ENCODE measurements at places on chromosomes 16 and 17. TPM values are rescaled to one million over a fixed set of nuclear protein-coding genes. Genes with fewer than 3 reads are reported as not detected.

- no peak for DNase-seq
Observed at GRCh38 chr16:75361936-75362335, 71.4 kb downstream of the CFDP1 start.

GRCh38 chr17:8680466-8681169, 50.1 kb upstream of the MYH10 start:
- no peak for DNase-seq

- DNase-seq = no peak
Observed at GRCh38 chr16:88343271-88343791, 39.4 kb upstream of the ZNF469 start.

DNA sequence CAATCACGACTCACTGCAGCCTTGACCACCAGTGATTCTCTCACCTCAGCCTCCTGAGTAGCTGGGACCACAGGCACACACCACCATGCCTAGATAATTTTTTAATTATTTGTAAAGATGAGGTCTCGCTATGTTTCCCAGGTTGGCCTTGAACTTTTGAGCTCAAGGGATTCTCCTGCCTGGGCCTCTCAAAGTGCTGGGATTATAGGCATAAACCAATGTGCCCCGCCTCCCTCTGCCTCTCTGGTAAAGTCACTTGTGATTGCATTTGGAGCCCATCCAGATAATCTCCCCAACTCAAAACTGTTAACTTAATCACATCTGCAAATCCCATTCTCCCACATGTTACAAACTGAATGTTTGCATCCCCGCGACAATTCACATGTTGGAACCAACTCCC, 11.8 kb upstream of the PECAM1 start:
- DNase-seq = no peak

- no peak for DNase-seq
Observed at GRCh38 chr17:17387498-17388362, 84.6 kb downstream of the NT5M start.

DNA sequence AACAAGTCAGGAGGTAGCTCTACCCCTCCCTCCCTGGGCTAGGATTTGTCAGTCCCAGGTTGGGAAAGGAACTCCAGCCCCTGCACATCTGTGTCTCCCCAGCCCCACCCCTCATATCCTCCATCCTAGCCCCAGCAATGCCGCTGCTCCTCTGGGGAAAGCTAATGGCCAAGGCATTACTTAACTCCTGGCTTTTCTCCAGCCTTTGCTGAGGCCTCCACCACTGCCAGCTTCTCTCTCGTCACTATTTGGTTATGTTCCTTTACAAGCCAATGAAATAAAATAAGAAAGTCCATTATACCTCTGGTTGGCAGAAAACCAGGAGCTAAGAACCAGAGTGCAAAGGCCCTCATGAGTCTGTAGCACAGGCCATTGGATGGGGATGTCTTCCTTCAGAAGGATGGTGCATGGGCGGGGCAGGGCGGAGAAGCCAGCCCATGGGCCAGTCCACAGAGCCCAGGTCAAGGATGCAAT, 171.0 kb downstream of the CCDC182 start:
- no peak for DNase-seq

DNA sequence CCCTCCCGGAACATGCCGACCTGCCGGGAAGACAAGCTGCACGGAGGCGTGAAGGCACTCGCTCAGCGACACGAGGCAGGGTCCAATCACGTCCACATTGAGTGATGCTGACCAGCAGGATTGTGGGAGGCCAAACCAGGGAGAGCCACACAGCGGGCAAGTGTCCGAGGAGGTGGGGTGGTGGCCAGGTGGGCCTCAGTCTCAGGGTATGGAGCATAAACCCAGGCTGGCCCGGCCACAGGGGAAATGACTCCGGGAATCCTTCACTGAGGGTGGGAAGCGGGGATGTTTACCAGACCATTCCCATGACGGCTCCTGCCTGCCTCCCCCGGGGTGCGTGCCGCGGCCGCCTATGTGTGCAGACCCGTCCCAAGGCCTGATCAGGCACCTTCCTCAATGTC, 62.5 kb downstream of the RPH3AL start:
- no peak for DNase-seq

DNA sequence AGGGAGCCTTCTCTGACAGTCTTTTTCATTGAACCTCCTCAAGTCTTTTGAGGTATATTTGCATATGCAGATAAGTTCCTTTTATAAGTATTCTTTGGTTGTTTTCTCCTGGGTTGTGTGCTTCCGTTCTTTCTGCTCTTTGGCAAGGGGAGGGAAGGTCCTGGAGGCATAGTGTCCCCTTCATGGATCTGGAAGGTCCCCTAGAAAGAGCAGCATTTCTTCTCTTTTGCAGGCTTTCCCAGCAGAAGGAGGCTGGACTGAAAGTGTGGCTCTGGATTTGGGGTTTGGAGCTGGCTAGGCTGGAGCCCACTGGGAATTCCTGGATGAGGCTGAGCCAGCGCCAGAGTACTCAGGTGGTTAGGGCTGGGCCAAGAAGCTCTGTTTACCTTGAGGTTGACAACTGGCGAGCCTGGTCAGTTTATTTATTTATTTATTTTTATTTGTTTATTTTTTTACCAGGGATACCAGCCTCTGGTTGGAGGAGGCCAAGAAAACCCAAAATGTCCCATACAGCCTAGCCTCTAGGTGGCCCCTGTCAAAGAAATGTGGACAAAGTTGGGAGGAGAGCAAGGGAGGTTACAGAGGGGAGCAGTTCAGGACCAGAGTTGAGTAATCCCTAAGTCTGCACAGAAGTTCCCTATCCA, 5.4 kb upstream of the TOP2A start:
- DNase-seq = no peak

DNA sequence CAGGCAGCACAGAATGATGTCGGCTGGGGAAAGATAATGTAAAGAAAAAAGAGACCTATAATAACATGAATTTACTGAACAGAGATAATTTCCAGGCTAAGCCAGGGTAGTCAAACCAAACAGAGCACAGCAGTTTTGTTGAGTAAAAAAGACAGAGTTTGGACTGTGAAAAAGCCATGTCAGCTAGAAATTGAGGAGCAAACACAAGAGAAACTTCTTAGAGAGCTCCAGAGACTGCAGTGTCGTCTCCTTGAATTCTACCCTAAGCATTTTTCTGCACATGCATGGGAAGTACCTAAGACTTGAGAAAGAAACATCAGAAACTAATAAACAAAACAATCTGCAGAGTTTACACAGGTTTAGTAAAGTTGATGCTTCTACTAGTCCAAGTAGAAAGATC, 1098.8 kb upstream of the CDH8 start:
- DNase-seq = no peak

DNA sequence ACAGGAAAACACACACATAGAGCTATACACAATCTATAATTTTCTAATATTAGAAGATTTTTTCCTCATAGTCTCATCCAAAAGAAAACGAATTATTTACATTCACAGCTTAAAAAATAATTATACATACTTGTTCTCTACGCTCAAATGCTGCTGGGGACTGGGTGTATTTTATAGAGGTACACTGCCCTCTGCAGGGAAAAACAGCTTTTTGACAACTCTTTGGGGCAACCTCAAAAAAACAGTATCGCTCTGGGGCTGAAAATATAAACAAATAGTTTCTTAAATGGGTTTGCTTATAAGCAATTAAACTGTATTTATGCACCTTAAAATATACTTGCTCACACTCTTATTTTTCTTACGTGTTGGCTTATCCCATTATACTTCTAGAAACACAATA, 261.8 kb upstream of the PSMD7 start:
- DNase-seq = peak; percentile 45

DNA sequence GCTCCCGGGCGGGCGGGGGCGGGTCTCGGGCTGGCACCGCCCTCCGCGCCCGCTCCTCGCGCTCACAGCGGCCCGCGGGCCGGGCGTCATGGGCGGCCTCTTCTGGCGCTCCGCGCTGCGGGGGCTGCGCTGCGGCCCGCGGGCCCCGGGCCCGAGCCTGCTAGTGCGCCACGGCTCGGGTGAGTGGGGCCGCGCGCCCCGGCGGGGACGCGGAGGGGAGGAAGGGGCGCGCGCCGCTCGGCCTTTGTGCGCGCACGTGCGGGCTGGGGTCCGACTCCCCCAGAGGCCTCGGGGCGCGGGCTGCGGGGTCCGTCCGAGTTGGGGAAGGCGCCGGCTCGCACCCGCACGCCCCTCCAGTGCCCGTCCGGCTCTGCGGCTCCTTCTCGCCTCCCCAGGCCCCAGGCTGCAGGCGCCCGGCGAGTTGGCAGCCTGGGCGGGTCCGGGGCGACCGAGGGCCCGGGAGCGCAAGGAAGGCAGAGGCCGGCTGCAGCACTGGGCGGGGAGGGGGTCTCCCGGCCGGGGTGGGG, at the start of gene NME4:
NME4 (plus strand) TSS at position 65 of the 527 bp plus-strand sequence; CDS start at position 89, 24 bp downstream.
- DNase-seq = no peak

GRCh38 chr16:71590584-71590983, 13.7 kb upstream of the TAT start:
- DNase-seq = no peak

- DNase-seq = no peak
Observed at GRCh38 chr16:12025926-12026325, 49.4 kb downstream of the SNX29 start.

The MLYCD gene
- polyA plus RNA-seq = 5.2 TPM

The TBC1D3I gene
- polyA plus RNA-seq = not detected

The MXRA7 gene
- polyA plus RNA-seq = 110 TPM

DNA sequence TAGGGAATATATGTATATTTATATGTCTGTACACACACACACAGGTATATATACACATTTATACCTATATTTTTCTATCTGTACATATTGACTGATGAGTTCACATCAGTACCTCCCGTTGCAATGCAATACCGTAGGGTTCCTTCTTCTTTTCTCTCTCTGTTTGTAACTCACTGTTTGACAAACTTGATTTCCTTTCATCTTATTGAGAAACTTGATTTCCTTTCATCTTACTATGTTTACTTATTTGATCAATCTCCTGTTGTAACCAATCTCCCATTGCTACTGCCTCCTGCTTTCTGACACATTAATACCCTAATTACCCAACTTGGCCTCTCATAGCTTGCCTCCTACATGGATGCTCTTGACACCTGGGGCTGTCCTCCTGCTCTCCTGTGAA, 49.8 kb downstream of the NFAT5 start:
- no peak for DNase-seq

- DNase-seq = no peak
Observed at GRCh38 chr16:81316176-81316496, 1.4 kb downstream of the GAN start.

DNA sequence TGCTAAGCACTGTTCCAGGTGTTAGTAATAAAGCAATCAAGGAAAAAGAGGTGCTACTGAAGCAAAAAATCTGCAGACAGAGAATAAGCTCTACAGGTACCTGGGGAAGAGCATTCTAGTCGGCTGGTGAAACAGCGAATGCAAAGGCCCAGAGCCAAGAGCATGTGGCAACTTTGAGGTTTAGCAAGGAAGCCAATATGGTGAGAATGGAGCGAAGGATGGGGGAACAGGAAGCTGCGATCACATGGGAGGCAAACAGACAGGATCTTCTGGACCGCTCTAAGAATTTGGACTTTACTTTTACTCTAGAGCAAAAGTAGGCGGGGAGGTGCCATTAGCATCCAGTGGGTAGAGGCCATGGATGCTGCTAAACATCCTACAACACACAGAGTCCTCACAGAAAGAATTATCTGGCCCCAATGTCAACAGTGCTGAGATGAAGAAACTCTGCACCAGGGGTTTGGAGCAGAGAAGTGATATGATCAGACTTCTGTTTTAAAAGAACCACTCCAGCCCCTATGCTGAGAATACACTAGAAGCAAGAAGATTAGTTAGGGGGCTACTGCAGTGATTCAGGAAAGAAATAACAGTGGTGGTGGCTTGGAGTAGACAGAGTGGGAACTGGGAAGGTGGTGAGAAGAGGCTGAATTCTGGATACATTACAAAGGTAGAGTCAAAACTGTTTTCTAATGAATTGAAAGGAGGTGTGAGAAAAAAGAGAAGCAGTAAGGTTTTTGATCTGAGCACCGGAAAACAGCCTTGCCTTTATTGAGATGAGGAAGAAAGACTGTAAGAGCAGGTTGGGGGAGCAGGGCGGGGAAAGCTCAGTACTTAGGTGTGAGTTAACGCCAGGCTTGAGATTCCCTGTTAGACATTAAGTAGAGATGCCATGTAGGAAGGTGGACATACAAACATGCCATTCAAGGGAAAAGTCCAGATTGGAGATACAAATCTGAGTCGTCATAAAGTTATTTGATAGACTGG, 11.0 kb downstream of the EFTUD2 start:
- no peak for DNase-seq

The CPNE7 gene
- polyA plus RNA-seq = not detected

- no peak for DNase-seq
Observed at GRCh38 chr17:40350689-40351358, 13.7 kb downstream of the GJD3 start.

GRCh38 chr17:32943206-32943605, 15.3 kb downstream of the TMEM98 start:
- DNase-seq = no peak

DNA sequence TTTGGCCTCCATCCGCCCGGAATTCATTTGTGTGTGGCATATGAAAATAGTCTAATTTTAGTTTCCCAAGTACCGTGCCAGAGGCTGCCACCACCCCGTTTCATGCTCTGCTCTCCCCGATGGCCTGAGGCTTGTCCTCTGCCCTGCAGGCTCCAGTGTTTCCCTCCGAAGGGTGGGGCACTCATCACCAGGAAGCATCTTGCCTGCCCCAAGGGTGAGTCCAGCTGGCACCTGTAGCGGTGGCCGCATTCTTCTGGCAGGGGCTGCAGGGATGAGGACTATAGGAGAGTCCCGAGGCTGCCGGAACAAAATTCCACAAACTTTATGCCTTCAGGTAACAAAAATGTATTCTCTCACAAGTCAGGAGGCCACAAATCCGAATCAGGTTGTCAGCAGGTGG, 23.1 kb upstream of the CMIP start:
- DNase-seq = no peak

DNA sequence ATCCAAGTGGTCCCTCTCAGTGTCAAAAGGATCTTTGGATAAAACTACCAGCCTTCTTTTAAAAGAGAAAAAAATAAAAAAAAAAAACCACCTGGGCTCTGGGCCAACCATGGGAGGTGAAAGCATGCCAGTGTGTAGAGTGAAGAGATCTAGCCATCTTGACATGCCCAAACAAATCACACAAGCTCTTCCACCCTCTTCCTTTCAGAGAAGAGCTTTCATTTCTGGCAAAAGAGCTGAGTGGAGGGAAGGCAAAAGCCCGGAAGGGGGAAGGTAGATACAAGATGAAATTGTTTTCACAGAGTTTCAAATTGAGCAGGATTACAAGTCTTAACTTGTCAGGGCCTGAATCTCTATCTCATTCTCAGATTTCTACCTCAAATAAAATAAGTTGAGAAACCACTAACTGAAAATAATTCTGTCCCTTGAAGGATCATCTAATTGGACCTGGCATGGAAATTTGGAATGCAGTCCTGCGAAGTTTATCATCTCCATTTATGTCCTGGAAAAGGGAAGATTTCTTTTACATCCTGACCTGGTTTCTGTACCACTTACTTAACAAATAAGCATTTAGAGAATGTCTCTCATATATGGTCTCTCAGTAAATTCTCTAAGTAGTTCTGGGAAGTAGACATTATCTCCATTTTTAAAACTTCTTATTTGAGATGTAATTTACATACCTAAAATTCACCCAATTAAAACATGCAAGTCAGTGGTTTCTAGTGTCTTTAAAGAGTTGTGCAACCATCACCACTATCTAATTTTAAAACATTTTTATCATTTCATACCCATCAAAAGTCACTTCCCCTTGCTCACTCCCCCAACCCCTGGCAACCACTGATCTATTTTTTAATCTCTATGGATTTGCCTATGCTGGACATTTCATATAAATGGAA, 93.7 kb downstream of the TANGO6 start:
- no peak for DNase-seq

Data from hindlimb muscle (tissue), 1 donor.